Fibroblast of skin of left quadriceps (primary cell): ENCODE measurements at places on chromosomes 3 and 15.

DNA sequence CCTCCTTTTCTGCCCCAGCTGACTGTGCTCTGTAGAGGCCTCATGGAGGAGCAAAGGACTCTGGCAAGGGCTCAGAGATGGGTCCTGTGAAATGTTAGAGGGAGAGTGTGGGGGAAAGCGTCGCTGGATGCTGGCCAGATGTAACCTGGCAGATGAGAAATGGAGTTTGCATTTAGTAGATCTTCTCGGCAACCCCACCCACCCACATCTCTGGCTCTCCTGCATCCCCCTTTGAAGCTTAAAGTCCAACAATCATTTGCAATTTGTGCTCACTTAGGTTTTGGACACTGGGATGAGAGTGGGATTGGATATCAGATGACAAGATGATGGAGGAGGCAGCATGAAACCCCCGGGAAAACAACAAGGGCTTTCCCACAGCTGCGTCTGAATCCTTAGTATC lies 523.6 kb upstream of the MCTP2 start:
- no peak for DNase-seq

DNA sequence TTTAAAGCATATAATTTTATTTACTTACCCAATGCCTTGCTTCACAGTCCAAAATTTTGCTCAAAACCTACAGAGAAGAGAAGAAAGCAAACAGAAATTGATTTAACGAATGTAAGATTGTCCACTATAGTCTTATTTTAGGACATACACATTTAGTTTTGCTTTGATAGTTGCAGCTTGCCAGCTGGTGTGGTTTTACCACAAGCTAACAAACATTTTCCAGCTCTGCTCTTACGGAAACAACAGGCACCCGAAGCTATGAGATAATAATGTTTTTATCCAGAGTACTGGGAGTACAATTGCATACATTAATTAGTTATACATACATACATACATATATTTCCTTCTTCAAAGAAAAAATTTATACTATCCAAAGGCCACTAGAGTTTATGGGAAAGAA lies 10.4 kb downstream of the BCL6 start:
- DNase-seq: no peak

- no peak for DNase-seq
These were observed 72.8 kb downstream of the CPN2 start for GRCh38 chr3:194278186-194278845.

GRCh38 chr3:150540991-150541390 lies 5.3 kb downstream of the SERP1 start:
- DNase-seq: no peak

GRCh38 chr3:113897373-113897777 lies 50.4 kb upstream of the ZDHHC23 start:
- no peak for DNase-seq

DNA sequence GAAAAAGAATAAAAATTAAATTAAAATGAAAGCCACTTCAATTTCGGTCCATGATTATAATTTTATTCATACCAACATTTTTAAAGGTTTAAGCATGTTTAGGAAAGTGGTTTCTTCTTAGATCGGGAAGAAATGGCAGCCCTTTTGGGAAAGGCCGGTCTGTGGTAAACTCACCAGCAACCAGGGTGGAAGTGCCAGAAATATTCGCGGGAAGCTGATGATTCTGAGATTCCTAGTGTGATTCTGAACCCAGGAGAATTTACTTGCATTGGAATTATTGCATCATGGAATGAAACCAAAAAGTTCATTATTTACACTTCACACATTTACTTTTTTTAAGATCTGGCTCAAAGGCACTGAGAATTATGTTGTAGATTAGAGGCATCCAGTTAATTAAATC lies 97.2 kb upstream of the CCNL1 start:
- DNase-seq: no peak

- no peak for DNase-seq
These were observed 245.0 kb downstream of the KLF13 start for GRCh38 chr15:31571676-31572075.

GRCh38 chr3:156303001-156303707 lies 182.8 kb downstream of the KCNAB1 start:
- no peak for DNase-seq

- peak; percentile 31 for DNase-seq
These were observed 1122.0 kb upstream of the ALCAM start for GRCh38 chr3:104244680-104245220.

GRCh38 chr3:134389865-134390264 lies 15.6 kb upstream of the AMOTL2 start:
- DNase-seq: no peak

GRCh38 chr3:11832981-11833905 lies 13.4 kb downstream of the TAMM41 start:
- no peak for DNase-seq

DNA sequence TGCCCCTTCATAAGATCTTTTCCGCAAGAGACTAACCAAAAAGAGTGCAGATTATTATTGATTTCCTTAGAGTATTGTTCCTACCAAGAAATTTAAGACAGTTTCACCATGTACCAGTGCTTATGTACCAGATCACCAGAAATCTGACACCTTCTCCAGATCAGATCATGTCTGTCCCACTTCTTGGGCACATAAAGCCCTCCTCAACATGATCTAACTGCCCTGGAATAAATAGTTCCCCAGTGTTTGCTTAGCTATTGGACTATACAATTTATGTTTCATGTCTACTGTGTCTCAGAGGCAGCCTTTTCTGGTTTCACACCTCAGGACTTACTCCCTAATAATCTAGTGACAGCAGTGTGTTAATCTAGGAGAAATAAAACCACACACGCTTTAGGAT lies 46.8 kb downstream of the NME9 start:
- DNase-seq: no peak

DNA sequence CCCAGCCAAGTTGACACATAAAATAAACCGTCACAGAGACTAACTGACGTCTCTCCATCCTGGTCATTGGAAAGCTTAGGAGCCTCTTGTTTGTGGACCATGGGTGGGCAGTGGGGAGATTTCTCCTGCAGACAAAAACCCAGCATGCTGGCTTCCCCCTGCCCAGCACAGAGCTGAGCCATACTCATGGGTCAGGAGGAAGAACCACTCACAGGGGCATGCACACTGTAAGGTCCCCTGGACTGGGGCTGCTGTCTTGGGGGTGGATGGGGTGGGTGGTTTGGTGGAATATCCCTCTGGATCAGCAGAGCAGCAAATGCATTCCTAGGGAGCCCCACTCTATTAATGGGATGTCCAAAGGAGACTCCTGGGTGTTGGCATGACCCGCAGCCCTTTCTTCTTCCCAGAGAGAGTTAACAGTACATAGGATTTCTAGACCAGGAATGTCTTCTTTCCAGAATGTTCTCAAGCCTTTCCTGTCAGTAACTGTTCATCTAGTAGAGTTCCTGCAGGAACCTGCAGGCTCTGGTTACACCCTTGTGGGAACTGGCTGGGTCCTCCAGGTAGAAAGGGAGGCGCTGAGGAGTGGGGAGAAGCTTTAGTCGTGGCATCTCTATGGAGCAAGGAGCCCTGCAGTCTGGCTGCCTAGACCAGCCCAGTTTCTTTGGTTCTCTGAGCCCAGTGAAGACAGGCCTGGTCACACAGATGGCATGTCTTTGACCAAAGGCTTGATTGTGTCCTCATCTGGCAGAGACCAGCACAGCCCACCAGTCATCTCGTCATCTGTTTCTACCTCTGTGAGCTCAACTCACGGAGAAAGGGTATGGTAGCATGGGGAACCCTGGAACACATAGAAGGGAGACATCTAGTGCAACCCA lies 73.4 kb upstream of the PRR23C start:
- no peak for DNase-seq

- DNase-seq: no peak
These were observed 26.0 kb upstream of the PEX5L start for GRCh38 chr3:180062771-180063170.

- no peak for DNase-seq
These were observed 621.5 kb upstream of the ZNF385D start for GRCh38 chr3:22372292-22373062.

DNA sequence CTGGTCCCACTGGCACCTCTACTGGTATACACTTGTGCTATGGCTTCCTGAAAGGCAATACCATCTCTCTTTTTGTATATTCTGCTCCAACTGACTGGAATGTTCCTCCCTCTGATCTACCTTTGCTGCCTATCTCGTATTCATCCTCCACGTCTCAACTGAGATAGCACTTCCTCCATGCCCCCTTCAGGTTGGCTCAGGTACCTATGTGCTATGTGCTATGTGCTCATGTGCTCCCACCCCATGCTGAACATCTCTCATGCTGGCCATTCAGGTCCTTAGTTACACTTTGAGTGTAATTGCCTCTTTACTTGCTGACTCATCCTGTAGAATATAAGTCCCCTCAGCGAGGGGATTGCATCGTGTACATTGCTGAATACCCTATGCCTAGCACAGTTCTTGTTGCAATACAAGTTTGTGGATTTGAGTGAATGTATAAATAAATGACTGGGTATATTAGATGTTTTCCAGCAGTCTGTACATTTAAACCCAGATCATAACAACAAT lies 156.9 kb downstream of the SOX2 start:
- no peak for DNase-seq

DNA sequence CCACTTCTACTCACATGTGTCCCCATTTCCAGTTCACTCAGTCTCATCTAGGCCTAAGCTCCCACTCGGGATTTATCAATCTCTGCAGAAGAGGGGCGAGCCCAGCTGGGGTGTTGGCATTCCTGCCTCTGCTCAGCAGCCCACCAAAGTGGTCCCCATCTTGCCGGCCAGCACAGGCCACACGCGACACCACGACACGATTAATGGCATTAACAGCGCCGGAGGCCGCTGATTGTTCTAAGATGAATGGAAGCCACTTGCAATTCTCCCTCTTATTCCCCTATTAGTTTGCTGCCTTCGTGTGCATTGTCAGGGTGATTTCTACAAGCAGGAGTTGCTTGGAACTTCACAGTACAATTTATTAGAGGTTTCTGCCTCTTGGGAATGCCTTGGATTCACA lies 477.3 kb downstream of the SHQ1 start:
- DNase-seq: no peak

DNA sequence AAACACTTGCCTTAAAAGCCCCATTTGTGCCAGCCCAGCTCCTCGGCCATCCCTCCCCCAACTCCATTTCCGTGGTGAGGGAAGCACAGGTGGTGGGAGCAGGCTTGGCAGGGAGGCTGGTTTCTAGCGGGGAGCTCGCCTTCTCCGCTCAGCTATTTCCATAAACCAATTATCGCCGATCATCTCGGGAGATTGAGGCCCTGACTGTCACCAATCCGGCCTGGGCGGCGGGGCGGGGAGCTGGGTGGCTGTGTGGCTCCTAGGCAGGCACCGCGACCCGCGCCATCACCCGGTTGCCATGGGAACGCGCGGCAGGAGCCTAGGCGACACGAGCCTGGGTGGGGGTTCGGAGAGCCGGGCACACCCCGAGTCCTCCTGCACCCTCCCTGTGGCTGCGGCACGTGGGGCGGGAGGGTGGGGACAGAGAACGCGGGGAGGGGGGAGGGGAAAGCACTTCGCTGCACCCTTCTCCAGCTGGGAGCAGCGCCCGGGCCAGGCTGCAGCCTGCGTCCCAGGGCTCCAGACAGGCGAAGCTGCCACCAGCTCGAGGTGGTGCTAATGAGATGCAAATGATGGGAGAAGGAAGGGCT lies 9.3 kb downstream of the CCDC33 start:
- DNase-seq: no peak

- DNase-seq: no peak
These were observed 74.9 kb downstream of the PFN2 start for GRCh38 chr3:149895769-149896168.

GRCh38 chr15:57146506-57147201 lies 228.2 kb downstream of the TCF12 start:
- DNase-seq: no peak

DNA sequence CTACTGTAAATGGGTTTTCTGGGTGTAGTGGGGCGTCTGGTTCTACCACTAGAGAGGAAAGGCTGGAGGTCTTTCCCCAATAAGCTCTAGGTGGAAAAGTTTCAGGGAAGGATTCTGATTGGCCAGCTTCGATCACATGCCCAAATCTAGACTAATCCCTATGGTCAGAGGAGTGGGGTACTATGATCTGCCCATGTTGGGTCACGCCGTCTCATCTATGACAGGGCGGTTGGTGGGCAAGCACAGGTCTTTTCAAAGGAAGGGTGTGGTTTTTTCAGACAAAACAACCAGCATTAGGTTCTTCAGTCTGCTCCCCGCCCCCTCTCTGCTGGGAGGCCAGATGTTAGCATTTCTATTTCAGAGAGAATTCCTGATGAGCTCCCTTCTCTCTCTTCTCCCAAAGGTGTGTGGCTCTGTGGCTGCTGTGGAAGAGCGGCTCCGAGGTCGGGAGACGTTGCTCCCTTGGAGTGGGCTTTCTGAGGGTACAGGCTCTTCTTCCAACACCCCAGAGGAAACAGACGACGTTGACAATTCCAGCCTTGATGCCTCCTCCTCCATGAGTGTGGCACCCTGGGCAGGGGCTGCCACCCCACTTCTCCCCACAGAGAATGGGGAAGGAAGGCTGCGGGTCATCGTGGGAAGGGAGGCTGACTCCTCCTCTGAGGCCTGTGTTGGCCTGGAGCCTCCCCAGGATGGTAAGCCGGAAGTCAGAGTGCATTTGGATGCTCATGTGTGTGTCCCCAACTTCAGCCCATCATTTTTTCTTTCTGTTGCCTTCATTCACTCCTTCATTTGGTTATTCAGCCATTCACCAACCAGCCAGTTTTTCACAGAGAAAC lies 9.7 kb upstream of the TATDN2 start:
- DNase-seq: no peak

GRCh38 chr15:92625251-92625980 lies 30.2 kb downstream of the FAM174B start:
- DNase-seq: peak; percentile 48

- DNase-seq: no peak
These were observed 274.4 kb upstream of the LYSMD4 start for GRCh38 chr15:100007609-100008008.

GRCh38 chr3:140629357-140630137 lies 48.3 kb upstream of the TRIM42 start:
- DNase-seq: peak; percentile 62

- DNase-seq: peak; percentile 44
These were observed 98.9 kb upstream of the TLE3 start for GRCh38 chr15:70196372-70197316.

GRCh38 chr3:38143511-38143910 lies 5.0 kb downstream of the MYD88 start:
- DNase-seq: no peak

DNA sequence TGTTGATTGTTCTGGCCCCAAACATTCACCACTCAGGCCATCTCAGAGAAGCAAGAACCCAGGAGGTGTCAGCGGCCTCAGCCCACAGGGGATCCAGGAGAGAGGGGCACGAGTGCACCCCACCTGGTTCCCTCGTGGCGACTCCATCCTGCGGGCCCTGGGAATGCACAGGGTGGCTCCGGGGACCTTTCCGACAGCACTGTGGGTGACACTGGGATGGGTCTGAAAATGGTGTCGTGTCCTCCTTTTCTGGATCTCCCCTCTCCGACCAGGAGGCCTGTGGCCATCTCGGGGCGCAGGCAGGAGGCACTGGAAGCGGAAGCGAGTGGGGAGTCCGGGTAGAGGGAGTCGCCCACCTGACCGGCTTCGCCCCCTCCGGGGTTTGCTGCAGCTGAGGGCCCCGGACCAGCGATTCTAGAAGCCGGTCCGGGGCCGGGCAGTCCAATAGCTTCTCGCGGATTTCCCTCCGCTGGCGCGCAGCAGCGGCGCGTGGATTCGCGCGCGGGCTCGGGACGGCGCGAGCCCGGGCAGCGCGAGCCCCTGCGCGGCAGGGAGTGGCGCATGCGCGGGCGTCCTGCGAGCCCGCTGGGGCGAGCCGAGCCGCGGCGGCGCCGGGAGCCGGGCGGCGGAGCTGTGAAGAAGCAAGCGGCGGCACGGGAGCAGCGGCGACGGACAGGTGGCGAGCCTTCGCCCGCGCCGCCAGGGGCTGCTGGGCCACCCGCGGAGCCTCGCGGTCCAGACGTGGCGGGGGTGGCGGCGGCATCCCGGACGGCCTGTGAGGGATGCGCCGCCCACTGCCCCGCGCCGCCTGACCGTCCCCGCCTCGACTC lies at the start of gene DOCK3:
Gene DOCK3, plus strand, starts transcription at position 579 of the 830 bp plus-strand sequence. CDS start 337 bp downstream, outside the sequence.
- peak; percentile 6 for DNase-seq
